NCI-H774 (cell line): ENCODE measurements at places on chromosomes 13 and 19.
A peak's percentile ranks its signal among the peaks of the same experiment; 100 is the strongest.

- DNase-seq: no peak
These were observed 26.4 kb downstream of the B3GLCT start for GRCh38 chr13:31225998-31226675.

GRCh38 chr19:19538061-19538784 is at the start of gene CILP2:
TSS of gene CILP2 (plus strand) at chr19:19538265. CDS start at chr19:19538350, 85 bp downstream.
- DNase-seq: peak; percentile 35

DNA sequence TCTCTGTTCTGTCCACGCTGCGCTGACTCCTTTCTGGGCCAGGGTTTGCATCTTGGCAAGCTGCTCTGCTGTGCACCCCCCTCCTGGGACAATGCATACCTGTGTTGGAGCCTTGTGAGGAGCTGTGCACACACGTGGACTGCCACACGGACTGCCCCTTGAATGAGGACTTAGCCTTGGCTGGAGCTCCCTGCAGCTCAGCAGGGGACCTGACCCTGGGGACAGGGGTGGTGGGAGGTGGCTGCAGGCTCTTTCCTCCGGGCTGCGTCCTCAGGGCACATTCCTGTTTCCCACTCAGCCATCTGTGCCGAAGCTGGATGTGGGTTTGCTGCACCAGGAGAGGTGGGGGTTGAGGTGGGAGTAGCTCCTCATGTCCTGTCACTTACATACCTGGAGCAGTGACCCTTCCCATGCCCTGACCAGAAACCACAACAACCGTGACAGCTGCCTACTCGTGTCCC is 8.2 kb downstream of the RAB11B start:
- no peak for DNase-seq

GRCh38 chr19:10344780-10345179 is 5.4 kb upstream of the ICAM3 start:
- no peak for DNase-seq

- no peak for DNase-seq
These were observed 650.8 kb upstream of the PCDH9 start for GRCh38 chr13:67880916-67881315.

- no peak for DNase-seq
These were observed 5.3 kb downstream of the TMPRSS9 start for GRCh38 chr19:2365201-2365970.

GRCh38 chr19:7676854-7677253 is at the start of gene MCEMP1:
TSS of gene MCEMP1 (plus strand) at chr19:7677090. CDS start at chr19:7677121, 31 bp downstream.
- DNase-seq: no peak

DNA sequence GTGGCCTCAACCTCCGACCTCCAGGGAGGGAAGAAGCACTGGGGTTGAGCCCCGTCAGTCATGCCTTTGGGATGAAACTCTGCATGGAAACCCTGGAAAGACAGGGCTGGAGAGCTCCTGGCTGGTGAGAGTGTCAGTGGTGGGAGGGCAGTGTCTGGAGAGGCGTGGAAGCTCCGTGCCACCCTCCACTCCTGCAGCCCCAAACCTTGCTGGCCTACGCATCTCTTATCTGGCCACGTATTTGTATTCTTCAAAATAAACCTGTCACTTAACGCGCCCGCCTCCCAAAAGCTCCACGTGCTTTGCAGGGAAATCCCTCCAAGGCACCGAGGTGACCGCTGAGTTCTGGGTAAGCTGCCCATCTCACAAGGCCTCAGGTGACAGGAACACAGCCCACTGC is 84.3 kb downstream of the TEX29 start:
- no peak for DNase-seq

DNA sequence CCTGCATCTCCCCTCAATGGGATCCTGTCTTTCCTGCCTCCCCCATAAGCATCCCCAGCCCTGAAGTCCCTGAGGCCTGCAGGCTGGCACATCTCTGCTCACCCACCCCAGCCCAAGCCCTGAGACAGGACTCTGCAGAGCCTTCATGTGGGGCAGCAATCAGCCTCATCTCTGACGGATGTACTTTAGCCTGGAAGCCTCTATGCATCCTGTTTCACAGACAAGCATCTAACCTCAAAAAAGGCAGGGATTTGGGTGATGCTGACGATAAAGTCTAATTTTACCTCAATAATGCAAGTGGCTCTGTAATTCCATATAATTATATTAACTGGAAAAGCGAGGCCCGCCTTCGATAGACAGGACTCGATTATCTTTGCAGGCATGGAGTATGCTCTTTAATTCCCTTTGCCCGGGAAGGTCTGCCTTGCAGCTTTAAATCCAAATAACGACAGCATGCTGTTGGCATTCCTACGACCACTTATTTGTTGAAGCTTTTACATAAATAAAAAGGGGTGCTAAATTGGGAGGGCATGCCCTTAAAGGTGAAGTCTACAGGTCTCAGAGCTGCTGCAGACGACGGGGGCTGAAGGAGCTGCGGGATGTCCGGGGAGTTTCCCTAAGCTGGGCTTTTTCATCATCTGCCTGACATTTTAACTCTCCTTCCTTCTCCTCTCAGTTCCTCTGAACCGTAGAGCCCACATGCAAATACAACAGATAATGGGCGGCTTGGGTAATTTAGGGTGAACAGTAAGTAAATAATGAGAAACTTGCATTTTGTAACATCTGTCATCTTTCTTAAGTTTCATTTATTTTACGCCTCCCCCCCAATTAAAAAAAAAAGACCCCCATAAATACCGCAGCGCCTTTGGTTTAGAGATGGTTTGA is 211.5 kb downstream of the URI1 start:
- DNase-seq: no peak

- DNase-seq: no peak
These were observed 2.3 kb upstream of the SLC25A15 start for GRCh38 chr13:40787062-40787461.

- peak; percentile 7 for DNase-seq
These were observed 61.1 kb downstream of the ZNF431 start for GRCh38 chr19:21202865-21203494.

GRCh38 chr19:39514840-39515550 is at the start of gene SELENOV:
TSS of gene SELENOV (plus strand) at chr19:39515139. CDS start at chr19:39515213, 74 bp downstream.
- peak; percentile 9 for DNase-seq

GRCh38 chr13:64684685-64685431 is 2545.3 kb downstream of the PCDH9 start:
- DNase-seq: no peak

DNA sequence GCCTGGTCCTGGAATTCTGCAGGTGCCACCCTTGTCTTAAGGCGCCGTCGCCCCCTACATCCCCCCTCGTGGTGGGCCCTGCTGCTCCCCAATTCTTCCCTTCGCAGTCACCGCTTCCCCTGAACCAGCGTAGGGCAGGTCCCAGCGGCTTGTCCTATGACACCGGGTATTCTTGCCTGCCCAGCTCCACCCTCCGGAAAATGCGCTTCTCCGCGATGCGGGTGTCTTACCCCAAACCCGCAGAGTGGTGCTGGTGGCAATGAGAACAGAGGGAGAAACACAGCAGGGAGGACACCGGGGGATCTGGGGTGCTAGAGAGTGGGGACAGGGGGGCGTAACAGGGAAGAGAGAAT is 9.0 kb downstream of the ZNF808 start:
- DNase-seq: no peak

DNA sequence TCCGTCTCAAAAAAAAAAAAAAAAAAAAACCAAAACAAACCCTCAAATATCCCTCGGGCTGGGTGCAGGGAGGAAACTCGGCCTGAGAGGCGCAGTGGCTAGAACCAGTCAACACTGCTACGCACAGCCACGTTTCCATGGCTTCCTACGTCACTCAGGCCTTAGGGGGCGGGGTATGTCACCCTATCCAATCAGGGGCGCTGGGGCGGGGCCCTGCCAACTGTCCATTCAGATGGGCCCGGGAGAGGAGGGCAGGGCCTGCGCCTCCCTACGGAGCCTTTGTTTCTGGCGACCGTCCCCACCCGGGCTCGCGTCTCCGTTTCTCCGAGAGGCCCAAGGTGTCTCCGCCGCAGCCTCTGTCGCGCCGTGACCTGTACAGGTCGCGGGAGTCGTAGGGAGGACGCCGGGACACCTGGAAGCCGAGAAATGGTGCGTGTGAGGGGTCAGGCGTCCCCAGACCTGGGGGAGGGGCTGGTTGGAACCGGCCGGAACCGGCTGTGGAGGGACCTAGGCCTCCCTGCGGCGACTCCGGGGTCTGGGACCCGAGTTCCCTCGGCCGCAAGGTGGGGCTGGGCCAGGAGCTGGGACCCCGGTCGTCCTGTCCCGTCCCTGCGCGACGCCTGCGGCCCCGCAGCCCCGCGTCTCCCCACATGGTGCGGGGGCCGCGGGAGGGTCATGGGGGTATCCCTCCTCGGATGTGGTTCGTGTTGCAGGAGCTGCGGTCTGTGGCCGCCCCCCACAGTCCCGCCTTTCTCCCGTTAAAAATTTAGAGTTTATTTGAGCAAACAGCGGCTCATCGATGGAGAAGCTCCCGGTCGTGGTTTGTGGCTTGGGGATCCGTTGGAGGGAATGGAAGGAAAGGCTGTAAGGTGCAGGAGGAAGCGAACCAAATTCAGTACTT is at the start of gene ZNF627:
Gene ZNF627 (plus strand): TSS at position 282 of the 901 bp plus-strand sequence. CDS start 145 bp downstream, at position 427.
- peak; percentile 96 for DNase-seq

GRCh38 chr19:13742756-13743155 is 21.6 kb upstream of the MRI1 start:
- DNase-seq: no peak

DNA sequence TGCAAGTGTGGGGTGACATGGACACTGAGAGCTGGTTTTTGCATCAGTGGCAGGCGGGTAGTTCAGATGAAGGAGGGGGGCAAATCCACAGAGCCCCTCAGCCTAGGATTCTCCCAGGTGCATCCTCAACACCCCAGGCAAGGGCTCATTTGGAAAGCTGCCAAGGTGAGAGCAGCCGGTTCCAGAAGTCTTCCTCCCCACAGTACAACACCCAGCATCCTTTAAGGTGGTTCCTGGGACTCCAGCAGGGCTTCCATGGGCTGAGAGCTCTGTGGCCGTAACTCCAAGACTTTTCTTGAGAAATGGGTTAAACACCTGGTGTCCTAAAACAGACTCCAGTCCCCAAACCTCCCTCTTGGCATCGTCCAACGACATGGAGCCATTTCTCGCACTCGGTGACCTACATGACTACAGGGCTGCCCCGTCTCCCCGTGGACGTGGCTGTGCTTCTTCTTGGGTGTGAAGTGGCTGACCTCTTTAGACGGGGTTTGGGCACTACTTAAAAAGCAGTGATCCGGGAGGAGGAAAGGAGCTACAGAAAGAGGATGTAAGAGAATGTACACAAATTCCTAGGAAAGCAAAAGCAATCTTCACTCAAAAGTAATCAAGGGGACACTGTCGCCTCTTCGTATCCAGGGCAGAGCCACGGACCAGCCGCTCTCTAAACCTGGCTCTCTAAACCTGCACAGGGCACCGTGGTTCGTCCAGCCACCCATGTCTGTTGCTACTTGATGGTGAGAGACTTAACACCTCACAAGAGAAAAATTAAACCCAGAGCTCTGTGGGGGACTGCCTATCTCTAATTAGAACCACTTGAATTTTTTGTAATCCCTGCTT is 25.5 kb downstream of the RANBP3 start:
- no peak for DNase-seq

DNA sequence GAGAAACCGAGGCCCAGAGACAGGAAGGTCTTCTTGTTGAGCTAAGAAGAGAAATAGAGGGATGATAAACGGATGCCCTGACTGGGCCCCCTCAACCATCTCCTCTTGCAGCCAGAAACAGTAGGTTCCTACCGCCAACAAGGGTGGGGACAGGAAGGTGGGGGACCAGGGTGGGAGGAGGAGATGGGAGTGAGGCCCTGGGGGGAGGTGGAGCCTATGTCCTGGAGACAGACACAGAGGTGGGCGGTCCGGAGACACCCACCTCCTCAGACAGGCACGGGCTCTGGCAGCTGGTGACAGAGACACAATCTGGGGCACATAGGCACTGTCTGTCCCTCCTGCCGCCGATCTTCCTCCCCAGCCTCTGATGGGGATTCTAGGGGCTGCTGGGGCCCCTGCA is 16.9 kb downstream of the GADD45B start:
- no peak for DNase-seq

DNA sequence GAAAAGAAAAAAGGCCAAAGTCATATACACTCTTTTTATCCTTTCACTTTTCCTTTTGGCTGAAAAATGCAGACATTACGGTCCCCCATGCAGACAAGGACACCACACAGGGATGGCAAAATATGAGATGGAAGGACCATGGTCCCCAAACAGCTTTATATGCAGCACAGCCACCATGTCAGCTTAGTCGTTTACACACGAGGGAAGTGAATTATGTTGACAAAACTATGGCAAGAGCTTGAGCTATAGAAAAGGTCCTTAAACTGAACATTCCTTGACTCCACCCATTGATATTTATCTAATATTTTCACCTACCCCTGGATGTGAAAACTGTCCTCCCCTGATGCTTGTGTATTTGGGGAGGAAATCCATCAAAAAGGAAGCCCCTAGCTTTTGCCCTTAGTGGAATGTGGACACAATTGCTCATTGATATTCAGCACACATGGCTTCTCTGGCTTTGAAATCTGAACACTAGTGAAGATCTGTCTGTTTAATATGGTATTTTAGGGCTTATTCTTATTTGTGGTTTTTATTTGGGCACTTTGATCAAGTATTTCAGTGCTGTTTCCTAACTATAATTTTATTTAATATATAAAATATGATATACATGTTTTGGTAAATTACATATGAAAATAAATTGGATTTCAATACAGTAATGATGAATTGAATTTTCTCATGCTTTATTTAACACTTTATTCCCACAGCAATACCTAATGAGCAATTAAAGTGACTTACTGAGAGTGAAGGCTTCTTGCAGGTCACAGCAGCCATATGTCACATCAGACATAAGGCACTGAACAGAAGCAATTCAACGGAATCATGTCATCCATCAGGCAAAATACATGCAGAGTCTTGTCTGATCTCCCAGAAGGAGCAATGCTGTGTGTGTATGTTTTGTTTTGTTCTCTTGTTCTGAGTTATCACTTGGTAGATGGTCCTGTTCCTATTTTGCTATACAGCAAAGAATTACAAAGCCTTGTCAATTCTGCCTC is 6.8 kb upstream of the GTF2F2 start:
- no peak for DNase-seq

DNA sequence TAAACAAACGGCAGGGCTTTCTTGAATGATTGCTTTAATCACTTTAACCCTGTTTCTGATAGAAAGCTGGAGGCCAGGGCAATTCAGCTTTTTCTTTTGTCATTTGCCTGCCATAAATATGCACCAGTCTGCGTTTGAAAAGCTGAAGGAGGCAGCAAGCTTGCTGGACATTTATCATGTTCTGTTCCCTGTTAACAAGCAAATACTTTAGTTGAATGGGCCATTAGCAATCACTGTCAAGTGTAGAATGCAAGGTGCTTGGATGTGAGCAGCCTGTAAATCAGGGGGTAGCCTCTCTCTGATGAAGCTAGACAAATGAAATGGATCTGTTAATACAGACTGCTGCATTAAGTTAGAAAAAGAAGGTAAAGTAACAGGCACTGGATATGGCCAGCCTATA is 7.6 kb downstream of the EFNB2 start:
- peak; percentile 80 for DNase-seq
